Adrenal gland (tissue), 19 donors: ENCODE measurements at places on chromosomes 5 and 9. TPM values are rescaled to one million over a fixed set of nuclear protein-coding genes. Genes with fewer than 3 reads are reported as not detected.

GRCh38 chr9:113616116-113616515 is 152.6 kb downstream of the RGS3 start:
- no peak for DNase-seq
- peaks cover 11% of the 10 kb centered on the region for H3K4me1 ChIP-seq
- no peak overlapping the region for H3K4me3 ChIP-seq
- peak overlapping the region; percentile 82 for H3K27ac ChIP-seq
- H3K36me3 ChIP-seq: no peaks in the 10 kb centered on the region

TMEM8B gene
- 7.8 TPM for total RNA-seq

DNA sequence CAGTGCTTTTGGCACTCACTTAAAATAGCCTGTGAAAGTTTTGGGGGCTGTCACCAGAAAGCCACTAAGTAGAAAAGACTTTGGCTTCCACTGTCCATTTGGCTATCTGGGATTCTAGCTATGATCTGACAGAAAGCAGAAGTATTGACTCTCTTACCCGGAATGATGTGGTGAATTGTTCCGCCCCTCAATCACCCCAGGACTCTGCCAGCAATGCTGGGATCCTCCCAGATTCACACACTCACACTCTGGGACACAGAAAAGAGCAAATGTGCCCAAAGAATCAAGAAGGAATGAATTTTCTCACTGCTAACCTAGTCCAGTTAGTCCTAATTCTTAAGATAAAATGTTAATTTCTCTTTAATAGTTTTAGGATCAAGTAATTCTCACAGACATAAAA is 576.9 kb downstream of the BNC2 start:
- no peaks in the 10 kb centered on the region for H3K27me3 ChIP-seq
- no peaks in the 10 kb centered on the region for H3K4me1 ChIP-seq
- H3K4me3 ChIP-seq: no peak overlapping the region
- no peak overlapping the region for H3K27ac ChIP-seq
- no peaks in the 10 kb centered on the region for H3K36me3 ChIP-seq

ECPAS gene
- 97.7 TPM for total RNA-seq

DNA sequence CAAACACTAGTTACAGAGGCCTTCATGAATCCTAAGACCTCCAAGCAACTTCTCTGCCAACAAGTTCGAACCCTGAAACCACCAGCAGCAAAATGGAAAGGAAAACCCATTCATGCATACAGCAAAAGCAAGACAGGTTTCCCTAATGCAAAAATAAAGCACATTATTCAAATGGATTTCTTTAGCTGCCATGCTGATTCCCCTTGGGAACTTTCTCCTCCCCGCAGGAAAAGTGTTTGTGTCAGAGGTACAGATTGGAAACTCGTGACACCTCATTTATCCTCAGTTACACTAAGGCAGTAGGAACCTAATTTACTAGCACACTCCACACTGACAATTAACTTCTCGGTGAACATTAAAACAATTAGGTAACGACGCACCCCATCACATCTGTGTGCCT is 63.4 kb downstream of the TLE1 start:
- no peak for DNase-seq
- H3K4me1 ChIP-seq: no peaks in the 10 kb centered on the region
- H3K27me3 ChIP-seq: no peaks in the 10 kb centered on the region
- H3K36me3 ChIP-seq: no peaks in the 10 kb centered on the region
- no peak overlapping the region for H3K4me3 ChIP-seq
- H3K27ac ChIP-seq: no peak overlapping the region

- no peak for DNase-seq
- no peak overlapping the region for H3K4me3 ChIP-seq
- H3K36me3 ChIP-seq: peaks cover 31% of the 10 kb centered on the region
- no peaks in the 10 kb centered on the region for H3K27me3 ChIP-seq
- H3K4me1 ChIP-seq: no peaks in the 10 kb centered on the region
These were observed 11.1 kb downstream of the URM1 start for GRCh38 chr9:128382261-128382660.

LYRM7 gene
- 6.1 TPM for total RNA-seq

SMIM33 gene
- not detected for total RNA-seq

CARD9 gene
- 1.1 TPM for total RNA-seq

DNA sequence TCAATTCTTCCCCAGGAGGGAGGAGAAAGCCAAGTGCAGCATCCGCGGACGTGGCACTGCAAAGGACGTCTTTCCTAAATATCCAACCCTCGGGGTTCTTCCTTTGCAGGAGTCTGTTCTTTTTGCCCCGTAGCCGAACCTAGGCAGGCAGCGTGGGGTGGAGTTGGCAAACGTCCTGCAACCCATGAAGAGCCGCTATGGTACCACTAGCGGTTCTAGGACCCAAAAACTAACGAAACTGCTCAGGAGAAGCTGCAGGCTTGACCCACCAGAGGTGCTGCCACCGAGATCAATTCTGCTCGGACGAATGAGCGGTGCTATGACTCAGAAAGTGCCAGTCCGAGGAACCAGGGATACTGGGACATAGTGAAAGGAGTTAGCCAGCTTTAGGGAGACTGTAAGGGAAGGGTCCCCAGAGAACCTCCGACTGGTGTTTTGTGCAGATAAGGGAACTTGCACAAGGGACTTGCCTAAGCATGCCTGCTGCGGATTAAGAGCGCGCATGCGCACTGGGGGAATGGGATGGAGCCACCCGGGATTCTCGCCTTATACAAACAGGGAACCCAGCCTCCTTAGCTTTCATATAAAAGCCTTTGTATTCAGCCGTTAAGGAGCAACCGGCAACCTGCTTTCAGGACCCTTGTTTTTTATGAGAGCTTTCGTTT is 32.7 kb downstream of the ANXA2R start:
- H3K27me3 ChIP-seq: no peaks in the 10 kb centered on the region
- peak overlapping the region; percentile 3 for H3K4me3 ChIP-seq
- H3K36me3 ChIP-seq: no peaks in the 10 kb centered on the region
- H3K27ac ChIP-seq: peak overlapping the region; percentile 85

GARIN3 gene
- not detected for total RNA-seq

DNA sequence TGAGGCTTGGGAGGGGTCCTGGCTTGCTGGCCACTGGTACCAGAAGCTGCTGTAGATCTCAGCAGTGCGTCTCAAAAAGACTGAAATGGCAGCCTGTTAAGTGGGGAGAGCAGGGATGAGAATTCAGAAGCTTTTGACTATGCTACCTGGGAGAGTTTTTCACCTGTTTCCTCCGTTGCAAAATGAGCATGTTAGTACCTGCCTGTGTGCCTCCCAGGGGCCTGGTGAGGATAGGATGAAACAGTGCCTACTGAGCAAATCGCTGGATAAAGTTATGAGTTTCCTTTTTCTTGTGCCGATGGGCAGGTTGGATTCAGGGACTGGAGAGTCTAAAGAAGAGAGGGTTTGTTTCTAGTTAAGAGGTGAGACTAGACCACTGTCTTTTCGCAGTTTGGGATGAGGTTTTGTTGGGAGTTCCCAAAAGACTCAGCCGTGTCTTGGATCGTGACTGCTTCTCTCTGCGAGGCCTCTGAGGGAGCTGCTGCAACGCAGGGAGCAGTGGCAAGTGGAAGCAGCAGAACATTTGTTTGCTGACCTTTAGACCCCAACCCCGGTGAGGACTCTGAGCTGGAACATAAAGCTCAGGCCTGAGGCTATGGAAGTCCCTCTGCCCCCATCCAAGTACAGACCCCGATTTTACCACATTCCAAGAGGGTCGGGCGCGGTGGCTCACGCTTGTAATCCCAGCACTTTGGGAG is 1.4 kb downstream of the RALGPS1 start:
- no peak for DNase-seq
- H3K4me1 ChIP-seq: no peaks in the 10 kb centered on the region
- no peak overlapping the region for H3K4me3 ChIP-seq
- no peaks in the 10 kb centered on the region for H3K36me3 ChIP-seq

MACROH2A1 gene
- total RNA-seq: 146 TPM

DNA sequence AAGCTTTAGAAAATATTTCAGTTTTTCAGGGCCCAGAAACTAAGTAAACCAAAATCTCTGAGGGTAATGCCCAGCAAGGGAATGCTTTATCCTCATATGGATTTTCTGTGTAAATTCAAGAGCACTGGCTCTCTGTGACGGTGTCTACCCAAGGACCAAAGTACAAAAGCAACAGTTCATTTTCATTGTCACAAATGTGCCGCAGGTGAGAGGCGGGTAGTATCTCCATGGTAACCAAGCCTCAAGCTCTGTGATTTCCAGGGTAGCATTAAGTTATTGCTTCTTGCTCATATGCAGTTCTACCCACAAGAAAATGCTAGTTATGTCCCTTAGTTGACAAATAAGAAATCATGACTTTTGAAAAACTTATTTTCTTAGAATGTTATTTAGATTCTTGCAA is 164.3 kb downstream of the MTRR start:
- no peaks in the 10 kb centered on the region for H3K4me1 ChIP-seq
- H3K36me3 ChIP-seq: no peaks in the 10 kb centered on the region
- no peak overlapping the region for H3K4me3 ChIP-seq

- H3K36me3 ChIP-seq: no peaks in the 10 kb centered on the region
- no peak overlapping the region for H3K27ac ChIP-seq
- no peaks in the 10 kb centered on the region for H3K27me3 ChIP-seq
- no peak for DNase-seq
These were observed 272.0 kb downstream of the EFNA5 start for GRCh38 chr5:107398703-107399102.

DNA sequence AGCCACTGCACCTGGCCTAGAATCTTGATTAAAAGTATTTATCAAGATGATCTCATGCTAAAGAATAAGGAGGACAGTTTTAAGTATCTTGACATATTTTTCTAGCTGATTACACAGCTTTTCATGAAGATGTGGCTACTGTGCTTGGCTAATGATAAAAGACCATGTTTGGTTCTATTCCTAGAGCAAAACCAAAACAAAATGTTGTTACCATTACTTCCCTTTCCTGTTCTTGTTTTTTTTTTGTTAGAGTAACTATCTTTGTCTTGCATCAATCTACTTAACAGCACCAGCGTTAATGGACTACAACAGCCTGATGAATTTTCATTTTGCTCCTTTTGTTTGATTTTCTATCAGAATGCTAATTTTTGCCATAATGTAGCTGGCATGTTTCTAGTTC is 86.2 kb upstream of the DHFR start:
- no peak overlapping the region for H3K27ac ChIP-seq
- H3K4me3 ChIP-seq: no peak overlapping the region
- DNase-seq: no peak
- H3K27me3 ChIP-seq: no peaks in the 10 kb centered on the region
- no peaks in the 10 kb centered on the region for H3K4me1 ChIP-seq

PHYHD1 gene
- total RNA-seq: 55.0 TPM

DNA sequence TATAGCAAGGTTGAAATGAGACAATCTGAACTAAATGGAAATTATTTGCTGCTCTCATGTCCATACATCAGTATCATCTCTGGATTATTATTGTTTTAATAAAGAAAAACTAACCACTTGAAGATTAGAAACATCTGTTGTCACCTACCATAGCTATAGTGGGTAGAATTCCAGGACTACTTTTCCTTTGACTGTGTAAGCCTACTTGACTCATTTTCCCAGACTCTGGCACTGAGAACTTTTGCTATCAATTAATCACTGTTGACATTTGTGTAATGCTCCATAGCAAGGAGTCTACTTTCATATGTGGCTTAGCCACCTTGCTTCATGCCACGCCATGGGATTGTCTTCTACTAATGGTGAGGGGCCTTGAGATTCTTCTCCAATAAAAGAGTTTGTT is 59.9 kb upstream of the ARRDC3 start:
- no peak overlapping the region for H3K4me3 ChIP-seq
- H3K4me1 ChIP-seq: no peaks in the 10 kb centered on the region
- H3K27ac ChIP-seq: no peak overlapping the region
- DNase-seq: no peak
- H3K27me3 ChIP-seq: no peaks in the 10 kb centered on the region
- H3K36me3 ChIP-seq: no peaks in the 10 kb centered on the region

IFNK gene
- total RNA-seq: not detected

C9orf50 gene
- total RNA-seq: not detected

CER1 gene
- total RNA-seq: not detected

GRCh38 chr5:83101514-83101913 is 24.2 kb downstream of the XRCC4 start:
- no peaks in the 10 kb centered on the region for H3K36me3 ChIP-seq
- no peak for DNase-seq
- H3K4me1 ChIP-seq: no peaks in the 10 kb centered on the region
- H3K27me3 ChIP-seq: no peaks in the 10 kb centered on the region

GRCh38 chr9:93573516-93573828 is 2.9 kb upstream of the PHF2 start:
- H3K27me3 ChIP-seq: no peaks in the 10 kb centered on the region
- H3K4me3 ChIP-seq: no peak overlapping the region
- peaks cover 10% of the 10 kb centered on the region for H3K4me1 ChIP-seq

FBP2 gene
- 4.6 TPM for total RNA-seq

ACTBL2 gene
- total RNA-seq: not detected

DNA sequence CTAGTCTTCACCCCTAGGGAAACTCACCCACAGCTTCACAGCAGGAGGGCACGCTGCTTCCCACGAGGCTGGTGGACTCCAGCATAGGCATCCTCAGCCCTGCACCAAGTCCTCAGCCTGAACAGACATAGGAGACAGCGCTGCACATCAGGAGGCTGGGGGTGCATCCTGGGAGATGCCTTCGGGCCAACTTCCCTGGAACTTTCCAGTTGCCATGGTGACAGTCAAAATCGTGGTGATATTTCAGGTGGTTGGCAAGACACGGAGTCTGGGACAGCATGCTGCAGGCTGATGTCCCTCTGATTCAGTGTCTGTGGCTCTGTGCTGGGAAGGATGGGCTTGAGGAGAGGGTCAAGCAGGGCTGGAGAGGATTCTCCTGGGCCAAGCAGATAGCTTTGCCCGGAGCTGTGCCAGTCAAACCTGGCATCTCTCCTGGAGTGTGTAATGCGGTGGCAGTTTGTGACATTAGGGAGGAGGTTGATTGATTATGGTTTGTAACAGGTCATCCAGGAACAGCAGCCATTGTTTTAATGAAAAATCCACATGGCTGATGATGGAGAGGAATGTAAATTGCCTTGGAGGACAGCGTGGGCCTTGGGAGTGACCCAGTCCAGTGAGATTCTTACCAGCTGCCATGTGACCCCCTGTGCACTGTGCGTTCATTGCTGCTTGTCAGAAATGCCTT is 35.6 kb upstream of the SEMA4D start:
- H3K27me3 ChIP-seq: no peaks in the 10 kb centered on the region
- peaks cover 3% of the 10 kb centered on the region for H3K4me1 ChIP-seq
- no peaks in the 10 kb centered on the region for H3K36me3 ChIP-seq
- H3K27ac ChIP-seq: no peak overlapping the region

DNA sequence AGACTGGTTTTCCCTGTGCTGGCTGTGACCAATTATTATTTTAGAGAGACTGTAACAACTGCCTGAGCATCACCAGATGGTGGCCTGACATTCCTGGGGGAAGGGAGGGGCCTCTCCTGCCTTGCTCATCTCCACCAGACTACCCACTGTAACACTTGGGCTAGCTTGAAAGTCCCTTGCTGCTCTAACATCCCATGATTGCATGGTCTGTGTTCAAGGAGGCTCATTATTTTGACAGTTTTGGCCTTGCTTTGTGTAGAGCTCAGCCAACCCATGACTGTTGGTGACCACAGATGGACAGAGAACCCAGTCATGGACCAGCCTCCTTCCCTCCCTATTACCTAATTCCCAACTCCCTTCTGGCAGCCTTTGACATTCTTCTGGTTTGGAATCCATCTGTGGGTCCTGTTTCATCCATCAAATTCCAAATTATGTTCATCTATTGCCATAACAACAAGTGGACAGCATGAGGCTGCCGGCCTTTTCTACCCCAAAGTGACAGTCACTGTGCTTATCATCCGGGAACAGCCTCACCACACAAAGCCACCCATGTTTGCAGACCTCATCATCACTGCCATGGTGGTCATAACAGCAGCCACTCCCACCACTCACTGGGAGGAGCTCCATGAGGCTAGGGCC is 49.0 kb upstream of the ICE1 start:
- no peak overlapping the region for H3K27ac ChIP-seq
- no peak for DNase-seq
- H3K4me3 ChIP-seq: no peak overlapping the region
- no peaks in the 10 kb centered on the region for H3K4me1 ChIP-seq
- no peaks in the 10 kb centered on the region for H3K36me3 ChIP-seq
